ENCODE measurements at places on chromosomes 3 and 15.

- DNase-seq, result no peak
These were observed 124.3 kb downstream of the IGSF11 start for GRCh38 chr3:118910332-118910731.

DNA sequence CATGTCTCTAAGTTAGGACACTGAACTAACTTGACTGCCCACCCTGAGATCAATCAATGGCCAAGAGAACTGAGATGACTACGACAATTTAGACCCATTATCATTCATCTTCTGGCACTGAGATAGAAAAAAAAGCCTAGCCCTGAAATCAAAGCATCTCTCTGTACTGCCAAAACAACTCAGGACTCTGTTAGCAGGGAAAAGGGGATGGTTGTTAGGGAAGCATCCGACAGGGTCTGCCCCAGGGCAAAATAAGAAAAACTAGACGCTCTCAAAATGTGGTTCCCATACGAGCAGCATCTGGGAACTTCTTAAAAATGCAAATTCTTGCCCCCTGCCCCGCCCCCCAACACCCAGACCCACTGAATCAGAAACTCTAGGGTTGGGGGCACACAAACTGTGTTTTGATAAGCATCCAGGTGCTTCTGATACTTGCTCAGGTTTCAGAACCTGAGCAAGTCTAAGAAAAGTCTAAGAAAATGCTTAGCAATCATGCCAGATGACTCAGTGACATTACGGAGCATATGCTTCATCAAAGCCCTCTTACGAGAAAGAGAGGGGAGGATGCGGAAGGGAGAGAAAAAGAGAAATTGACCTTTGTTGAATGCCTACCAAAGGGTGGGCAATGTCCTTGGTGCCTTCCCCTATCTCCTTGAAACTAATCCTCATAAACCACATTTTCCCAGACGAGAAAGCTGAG is 172.8 kb upstream of the HES1 start:
- no peak for DNase-seq

DNA sequence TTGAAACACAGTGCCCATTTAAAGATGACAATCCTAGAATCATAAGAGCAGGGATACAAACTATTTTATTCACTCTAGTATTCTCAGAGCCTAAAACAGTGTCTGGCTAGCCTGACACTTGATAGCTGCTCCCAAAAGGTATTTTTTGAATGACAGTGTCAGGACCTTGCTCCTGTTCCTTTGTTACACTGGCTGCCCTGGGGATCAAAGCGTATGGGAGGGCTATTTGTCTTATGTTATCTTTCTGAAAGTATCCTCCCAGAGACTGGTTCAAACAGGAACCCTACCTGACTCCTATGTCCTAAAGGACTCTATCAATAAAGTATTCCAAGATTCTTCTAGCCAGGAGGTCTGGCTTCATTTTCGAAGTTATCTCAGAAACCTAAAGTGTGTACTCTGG is 621.4 kb downstream of the FHIT start:
- no peak for DNase-seq

DNA sequence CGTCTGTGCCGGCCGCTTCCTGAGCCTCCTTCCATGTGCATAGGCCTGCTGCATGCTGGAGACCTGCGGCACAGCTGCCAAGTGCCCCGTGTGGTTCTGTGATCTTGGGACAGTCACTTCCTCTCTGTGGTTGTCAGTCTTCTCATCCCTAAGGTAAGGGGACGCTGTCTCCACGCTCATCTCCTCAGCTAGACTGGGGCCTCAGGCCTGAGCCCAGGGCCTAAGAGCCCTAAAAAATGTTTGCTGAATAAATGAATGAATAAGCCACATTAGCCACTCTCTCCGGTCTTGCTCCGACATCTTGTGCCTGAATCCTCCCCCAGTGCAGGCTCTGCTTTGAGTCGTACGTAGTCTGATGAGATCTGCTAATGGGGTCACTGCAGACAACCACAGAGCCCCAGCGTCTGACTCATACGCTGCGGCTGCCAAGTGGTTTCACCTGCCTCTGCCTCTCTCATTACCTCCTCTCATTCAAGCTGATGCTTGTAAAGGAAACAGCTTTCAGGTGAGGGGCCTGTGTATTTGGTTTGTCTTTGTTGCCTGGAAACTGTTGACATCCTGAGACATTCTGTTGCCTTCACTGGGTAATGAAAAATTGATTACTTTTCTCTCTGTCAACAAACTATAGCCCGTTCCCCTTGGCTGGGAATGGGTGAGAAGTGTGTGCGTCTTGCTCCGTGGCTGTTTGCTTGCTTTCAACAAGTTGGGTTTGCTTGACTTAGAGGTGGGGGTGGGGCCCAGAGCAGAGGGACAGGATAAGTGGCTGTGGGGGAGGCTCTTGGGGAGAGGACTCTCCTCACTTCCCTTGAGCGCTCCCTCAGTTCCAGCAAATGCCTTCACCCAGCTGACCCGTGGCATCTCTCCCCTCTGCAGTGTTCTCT is 15.9 kb downstream of the RPLP1 start:
- DNase-seq, result no peak

DNA sequence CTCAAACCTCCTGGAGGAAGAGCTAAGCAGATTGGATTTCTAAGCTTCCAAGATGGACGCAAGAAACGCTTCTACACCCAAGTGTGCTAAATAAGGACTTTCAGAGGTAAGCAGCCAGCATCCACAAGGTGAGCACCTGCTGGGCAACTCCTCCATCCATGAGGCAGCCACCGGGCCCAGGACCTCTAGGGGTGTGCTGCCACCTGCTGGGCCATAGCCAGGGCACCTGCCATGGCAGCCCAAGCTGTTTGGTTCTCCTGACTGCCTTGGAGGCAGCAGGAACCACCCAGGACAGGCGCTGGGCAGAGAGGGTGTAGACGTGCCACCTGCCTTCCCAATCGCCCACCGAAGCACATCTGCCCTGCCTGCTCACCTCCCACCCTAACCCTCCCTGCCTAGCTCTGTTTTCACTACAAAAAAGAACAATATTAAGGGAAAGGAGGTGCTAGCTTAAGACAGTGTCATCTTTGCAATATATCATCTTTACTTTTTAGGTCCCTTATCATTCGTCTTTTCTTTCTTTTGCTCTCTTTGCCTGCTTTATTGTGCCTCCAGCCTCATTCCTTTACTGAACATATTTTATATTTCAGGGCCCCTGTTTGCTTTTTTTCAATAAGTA is 12.9 kb downstream of the C15orf62 start:
- peak; percentile 34 for DNase-seq
